Caco-2 (cell line): ENCODE measurements at places on chromosomes 12 and 14.

- DNase-seq: no peak
Measured at GRCh38 chr12:78009031-78009430, 178.3 kb downstream of the NAV3 start.

DNA sequence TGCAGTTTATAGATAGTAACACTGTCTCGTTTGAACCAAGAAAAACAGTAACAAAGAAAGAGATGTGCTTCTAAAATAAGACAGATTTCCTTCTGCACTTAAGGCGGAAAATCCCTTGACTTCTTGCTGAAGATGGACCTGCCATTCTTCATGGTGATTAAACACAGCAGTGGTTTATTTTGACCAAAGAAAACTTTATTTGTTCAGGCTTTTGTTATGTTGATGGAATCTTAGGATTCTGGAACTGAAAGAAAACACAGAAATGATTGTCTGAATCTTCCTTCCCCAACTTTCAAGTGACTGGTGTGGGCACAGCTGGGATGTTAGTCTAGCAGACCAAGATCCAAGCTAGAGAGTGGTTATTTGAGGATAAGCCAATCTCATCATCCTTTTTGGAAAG lies 72.2 kb downstream of the DACT1 start:
- no peak for DNase-seq

DNA sequence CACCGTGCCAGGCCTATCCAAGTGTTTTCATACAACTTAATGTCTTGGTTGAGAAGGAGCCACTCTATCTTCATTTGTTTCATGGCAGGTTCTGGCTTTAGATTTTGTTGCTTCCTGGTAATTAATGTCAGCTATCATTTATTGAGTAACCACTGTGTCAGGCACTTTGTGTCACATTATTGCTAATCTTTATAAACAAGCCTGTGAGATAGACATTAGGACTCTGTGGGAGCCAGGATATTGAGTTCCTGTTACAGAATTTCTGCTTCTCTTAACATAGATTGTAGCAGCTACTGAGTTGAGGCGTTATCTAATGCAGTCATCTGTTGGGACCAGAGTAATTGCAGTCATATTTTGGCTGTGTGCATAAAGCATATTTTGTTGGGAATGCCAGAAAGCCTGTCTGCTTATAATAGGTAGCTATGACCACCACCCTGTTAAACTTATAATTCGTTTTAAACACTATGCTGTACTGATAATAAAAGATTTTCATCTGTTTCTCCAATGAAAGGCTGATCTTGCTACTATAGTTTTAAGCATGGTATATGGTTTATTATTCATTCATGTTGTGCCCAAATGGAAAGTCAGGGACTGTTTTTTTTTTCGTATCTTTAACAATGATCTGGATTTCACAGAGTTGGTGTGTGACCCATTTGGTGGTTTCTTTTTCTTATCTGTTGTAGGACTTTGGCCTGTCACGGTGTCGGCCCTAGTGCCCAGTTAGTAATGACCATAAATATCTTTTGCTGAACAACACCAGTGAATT lies 432.6 kb downstream of the PCNX1 start:
- no peak for DNase-seq

DNA sequence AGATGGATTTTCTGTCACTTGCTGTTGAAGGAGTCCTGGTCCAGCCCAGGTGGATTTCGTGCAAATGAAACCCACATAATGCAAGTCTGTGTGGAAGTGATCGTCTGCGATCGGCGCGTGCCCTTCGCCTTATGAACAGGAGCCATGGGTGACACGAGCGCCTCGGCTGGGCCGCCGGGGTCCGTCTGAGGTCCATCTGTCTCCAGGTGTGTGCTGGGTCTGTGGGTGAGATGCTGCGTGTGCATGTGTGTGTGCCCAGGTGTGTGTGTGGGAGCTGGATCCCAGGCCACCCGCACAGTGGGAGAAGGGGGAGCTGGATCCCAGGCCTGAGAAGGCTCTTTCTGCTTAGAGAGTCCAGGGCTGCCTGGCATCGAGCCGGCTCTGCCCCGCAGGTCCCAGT lies 53.8 kb downstream of the GALNT9 start:
- no peak for DNase-seq
